Cerebellum (tissue), 4 donors: ENCODE measurements at places on chromosomes 2 and 18. TPM values are rescaled to one million over a fixed set of nuclear protein-coding genes. Genes with fewer than 3 reads are reported as not detected.

The HJURP gene
- total RNA-seq, result 8.0 TPM

The TDRD15 gene
- total RNA-seq, result 0.18 TPM

The USP34 gene
- 246 TPM for total RNA-seq

The NYAP2 gene
- 21.1 TPM for total RNA-seq

The DCDC2C gene
- not detected for total RNA-seq

The OR6B2 gene
- total RNA-seq, result not detected

The TANK gene
- 64.1 TPM for total RNA-seq

The FOXI3 gene
- 0.36 TPM for total RNA-seq

The CAPN14 gene
- 2.8 TPM for total RNA-seq

The TLX2 gene
- total RNA-seq, result not detected

The CGREF1 gene
- 22.1 TPM for total RNA-seq

The ADGRF3 gene
- total RNA-seq, result 0.18 TPM

The RTP5 gene
- 1.3 TPM for total RNA-seq

The TXNDC2 gene
- total RNA-seq, result not detected

The SLC11A1 gene
- 1.5 TPM for total RNA-seq

The CNGA3 gene
- total RNA-seq, result 3.0 TPM

The DPP10 gene
- total RNA-seq, result 78.0 TPM

The CNTNAP5 gene
- 49.7 TPM for total RNA-seq

The HDHD2 gene
- total RNA-seq, result 37.6 TPM

The GPR35 gene
- 2.4 TPM for total RNA-seq

The GPR55 gene
- total RNA-seq, result not detected

The C2orf78 gene
- total RNA-seq, result not detected

The CASP8 gene
- 2.7 TPM for total RNA-seq

The DNAJC5G gene
- 1.3 TPM for total RNA-seq

The ADRA2B gene
- total RNA-seq, result not detected

The CAPN13 gene
- total RNA-seq, result 0.36 TPM

The OSBPL6 gene
- 15.9 TPM for total RNA-seq

The BOLA3 gene
- 12.6 TPM for total RNA-seq

The KIAA2012 gene
- total RNA-seq, result 1.00 TPM

The OTOS gene
- 1.4 TPM for total RNA-seq

The TSN gene
- total RNA-seq, result 51.4 TPM

The BOK gene
- total RNA-seq, result 19.1 TPM

The SS18 gene
- total RNA-seq, result 105 TPM

The HOXD1 gene
- total RNA-seq, result not detected

The DES gene
- 2.0 TPM for total RNA-seq

The MDH1B gene
- total RNA-seq, result 5.0 TPM

The FSHR gene
- total RNA-seq, result not detected

The NT5C1B gene
- 0.09 TPM for total RNA-seq

The PLCD4 gene
- total RNA-seq, result 1.2 TPM

The MALT1 gene
- 31.1 TPM for total RNA-seq

The RAB27B gene
- 17.4 TPM for total RNA-seq

The ASB18 gene
- 0.45 TPM for total RNA-seq

The SEC11C gene
- total RNA-seq, result 36.0 TPM

The ANKRD29 gene
- 9.5 TPM for total RNA-seq

The VWA3B gene
- total RNA-seq, result 0.73 TPM

The REG3G gene
- not detected for total RNA-seq
